ENCODE measurements at places on chromosomes 11 and 22. TPM values are rescaled to one million over a fixed set of nuclear protein-coding genes. Genes with fewer than 3 reads are reported as not detected.

DNA sequence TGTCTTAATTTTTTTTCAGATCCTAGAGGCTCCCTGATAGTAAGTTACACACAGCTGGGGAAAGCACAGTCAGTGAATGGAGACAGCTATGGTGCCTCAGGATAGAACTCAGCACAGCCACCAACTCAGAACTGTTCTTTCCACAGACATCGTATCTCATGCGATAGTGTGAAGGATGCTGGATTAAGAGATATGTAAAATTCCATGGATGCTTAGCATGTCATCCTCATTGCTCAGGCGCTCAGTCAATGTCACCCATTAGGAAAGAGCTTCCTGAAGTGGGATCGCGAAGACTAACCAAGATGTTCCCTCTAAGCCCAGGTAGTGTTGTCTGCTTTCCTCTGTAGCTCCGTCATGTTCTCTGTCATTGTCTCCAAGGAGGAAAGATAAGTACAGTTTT, 1000.4 kb downstream of the OPCML start:
- DNase-seq: no peak

GRCh38 chr11:4665424-4665823, 21.6 kb downstream of the OR51E1 start:
- DNase-seq: no peak

DNA sequence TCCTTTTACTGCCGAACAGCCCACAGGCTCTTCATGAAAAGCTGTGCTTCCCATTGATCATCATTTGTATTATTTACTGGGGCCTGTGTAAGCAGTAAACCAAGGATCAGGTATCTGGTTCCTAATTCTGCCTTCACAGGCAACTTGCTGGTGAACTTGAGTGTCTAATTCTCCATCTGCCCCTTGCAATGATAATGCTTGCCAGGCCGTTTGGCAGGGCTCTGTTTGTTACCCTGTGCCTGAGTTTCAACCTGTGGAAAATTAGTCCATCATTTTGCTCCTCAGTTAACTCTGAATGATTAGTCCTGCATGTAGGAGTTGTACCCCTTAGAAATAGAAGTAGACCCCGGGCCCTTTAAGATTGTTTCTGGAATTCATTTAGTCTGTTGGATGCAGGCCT, 298.4 kb upstream of the CADM1 start:
- DNase-seq: no peak

- no peak for DNase-seq
Measured at GRCh38 chr22:22946131-22946530, 58.5 kb downstream of the IGLL5 start.

DNA sequence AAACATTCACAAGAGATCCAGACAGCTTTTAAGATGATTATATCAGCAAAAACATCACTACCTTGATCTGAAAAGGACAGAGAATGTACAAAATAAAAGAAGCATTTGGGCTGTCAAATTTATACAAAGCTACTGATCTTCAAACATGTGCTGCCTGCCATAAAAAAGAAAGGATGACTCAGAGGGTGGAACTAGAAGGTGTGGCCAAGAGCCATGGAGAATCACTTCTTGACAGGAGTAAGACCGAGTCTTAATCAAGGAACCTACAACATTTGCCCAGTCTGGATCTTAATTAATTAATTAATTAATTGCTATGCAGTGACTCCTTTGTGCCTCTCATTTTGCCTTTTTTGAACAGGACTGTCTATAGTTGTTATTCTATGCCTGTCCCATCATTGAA, 33.2 kb downstream of the C11orf96 start:
- no peak for DNase-seq

- no peak for DNase-seq
Measured at GRCh38 chr11:99934008-99934407, 753.1 kb upstream of the ARHGAP42 start.

- peak; percentile 8 for DNase-seq
Measured at GRCh38 chr11:95512177-95512576, 277.4 kb downstream of the FAM76B start.

DNA sequence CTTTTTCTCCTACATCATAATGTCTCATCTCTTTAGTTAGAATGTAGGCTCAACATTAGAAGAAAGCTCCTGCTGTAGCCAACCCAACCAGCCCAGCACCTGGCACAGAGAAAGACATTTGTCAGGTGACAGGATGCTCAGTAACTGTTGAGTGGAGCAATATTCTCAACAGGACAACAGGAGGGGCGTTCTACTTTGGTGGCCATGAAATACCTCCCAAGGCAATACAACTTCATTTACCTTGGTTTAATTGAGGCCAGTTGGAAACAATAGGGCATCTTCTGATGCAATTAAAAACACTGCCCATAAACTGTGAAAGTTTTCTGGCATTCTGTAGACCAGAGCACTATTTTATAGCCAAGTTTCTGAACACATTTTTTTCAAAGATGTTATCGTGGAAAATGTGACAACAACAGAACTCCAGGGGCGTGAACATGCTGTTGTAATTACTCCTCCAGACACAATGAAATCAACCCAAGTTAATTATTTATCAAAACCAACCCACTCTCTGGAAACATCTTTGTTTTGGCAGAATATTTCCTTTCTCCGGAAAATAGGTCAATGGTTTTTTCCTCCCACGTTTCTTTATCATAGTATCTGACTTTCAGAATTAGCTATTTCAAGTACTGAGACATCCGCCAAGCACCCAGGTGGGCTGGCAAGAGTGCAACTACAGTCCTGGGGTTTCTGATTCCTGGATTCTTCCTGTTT, 538.1 kb downstream of the SOX6 start:
- DNase-seq: peak; percentile 41

- no peak for DNase-seq
Measured at GRCh38 chr22:49629586-49630447, 197.9 kb downstream of the BRD1 start.

- no peak for DNase-seq
Measured at GRCh38 chr22:20223421-20224255, 44.5 kb downstream of the RTN4R start.

SEPTIN3 gene
- 0.48 TPM for total RNA-seq

SLN gene
- not detected for total RNA-seq

KCTD14 gene
- total RNA-seq: 2.6 TPM

WNT7B gene
- not detected for total RNA-seq

C11orf42 gene
- total RNA-seq: not detected

DNA sequence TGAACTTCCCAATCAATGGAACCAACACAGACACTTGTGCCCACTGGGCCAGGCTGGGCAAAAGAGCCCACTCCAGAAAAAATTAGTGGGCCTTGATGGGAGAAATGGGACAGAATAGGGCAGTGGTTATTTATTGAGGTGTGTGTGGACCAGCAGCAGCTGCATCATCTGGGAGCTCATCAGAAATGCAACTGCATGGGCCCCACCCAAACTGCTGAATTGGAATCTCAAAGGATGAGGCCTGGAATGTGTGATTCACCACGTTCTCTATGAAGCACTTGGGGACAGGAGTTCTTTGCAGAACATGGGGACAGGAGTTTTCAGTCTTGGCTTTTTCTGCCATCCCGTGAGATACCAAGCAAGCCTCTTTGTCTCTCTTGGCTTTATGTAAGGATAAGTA, 255.6 kb upstream of the PLET1 start:
- no peak for DNase-seq

DNA sequence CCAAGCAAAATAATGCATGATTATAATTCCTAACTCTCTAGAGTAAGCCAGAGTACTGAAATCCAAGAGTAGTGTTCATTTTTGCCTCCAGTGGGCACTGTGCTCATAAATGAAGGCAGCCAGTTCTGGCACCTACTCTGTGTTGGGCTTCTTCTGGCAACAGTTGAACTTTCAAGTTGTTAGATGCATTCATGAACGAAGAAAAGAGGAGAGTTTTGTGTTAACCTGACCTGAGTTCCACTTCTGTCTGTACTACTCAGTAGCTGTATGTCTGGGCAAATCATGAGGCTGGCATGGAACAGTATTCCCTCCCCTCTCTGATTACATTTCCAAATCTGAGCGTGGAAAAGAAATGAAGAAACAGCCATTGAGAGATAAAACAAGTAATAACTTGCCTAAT, 20.3 kb upstream of the TENM4 start:
- no peak for DNase-seq

DNA sequence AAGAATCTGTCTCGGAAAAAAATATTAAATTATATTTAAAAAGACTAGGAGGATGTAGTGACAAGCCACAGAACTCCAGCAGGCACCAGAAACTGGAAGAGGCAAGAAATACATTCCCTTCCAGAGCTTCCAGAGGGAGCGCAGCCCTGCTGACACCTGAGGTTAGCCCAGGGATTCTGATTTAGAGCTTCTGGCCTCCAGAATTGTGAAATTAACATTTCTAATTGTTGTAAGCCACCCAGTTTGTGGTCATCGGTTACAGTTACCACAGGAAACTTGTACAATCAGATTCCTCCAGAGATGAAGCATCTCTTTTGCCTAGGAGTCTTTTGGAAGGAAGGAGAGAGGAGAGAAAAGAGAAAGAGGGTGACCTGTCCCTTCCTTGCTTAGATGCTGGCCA, 6.4 kb upstream of the UBASH3B start:
- DNase-seq: no peak

TSPAN4 gene
- 75.0 TPM for total RNA-seq

CSNK2A3 gene
- total RNA-seq: 0.68 TPM

DNA sequence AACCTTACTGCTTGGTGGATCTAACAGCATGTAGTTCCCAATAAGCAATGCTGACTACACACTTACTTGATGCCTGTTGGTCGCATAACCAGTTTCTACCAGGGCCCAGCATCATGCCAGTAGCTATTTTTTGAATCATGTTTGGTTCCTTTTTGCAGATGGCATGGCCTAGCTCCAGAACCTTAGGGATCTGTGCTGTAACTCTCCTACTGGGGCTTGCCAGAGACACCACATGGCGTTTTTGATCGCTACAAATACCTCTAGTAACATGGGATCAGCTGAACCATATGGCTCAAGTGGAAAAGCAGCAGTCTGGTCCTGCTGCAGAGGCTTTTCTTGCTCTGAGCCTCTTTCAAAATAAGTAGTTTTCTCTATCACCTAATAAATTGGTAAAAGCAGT, 654.6 kb upstream of the API5 start:
- no peak for DNase-seq

- no peak for DNase-seq
Measured at GRCh38 chr11:12276356-12276755, 101.0 kb upstream of the PARVA start.

LPXN gene
- total RNA-seq: 13.9 TPM

MS4A6A gene
- total RNA-seq: 54.3 TPM

DNA sequence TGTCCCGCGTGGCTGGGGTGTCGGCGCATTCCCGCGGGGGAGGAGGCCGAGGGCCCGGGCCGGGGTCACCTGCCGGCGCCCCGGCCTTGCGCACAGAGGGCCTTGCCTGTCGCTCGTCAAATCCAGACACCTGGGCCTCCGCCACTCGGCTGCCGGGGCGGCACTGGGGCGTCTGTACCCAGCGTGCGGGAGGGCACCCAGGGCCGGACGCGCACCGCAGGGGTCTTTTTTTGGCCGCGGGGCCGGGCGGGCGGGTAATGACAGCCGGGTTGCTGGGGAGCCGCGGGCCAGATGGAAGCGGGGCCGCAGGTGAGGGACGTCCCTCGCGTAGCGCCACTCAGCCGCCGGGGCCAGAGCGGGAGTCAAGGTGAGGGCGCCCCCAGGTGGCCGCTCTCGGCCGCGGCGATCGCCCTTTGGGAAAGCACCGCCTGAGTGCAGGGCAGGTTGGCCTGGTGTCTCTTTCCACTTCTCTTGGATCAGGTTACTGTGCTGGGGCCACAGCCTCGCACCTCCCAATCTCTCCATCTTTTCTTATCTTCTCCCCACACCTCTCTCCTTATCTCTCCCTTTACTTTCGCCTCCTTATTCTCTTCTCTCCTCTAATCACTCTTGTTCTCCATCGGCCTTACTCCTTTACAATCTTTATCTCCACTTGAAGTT, 3.5 kb downstream of the PHLDB1 start:
- DNase-seq: peak; percentile 90

DNA sequence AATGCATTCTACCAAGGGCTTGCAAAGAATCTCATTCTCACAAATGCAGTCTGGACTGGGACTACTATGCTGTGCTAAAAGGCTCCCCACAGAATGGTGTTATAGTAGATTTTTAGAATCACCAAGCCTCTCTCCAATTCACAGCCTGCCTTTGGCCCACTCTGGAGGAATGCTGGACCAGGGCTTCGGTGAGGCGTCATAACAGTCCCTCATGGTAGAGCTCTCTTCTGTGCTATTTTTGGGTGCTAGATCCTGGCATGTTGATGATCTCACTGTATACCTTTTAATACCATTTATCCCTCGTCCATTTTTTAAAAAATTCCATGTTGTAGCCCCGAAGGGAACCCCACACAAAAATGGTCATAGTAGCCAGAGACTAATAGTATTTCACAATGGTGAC, 17.6 kb downstream of the MAP6 start:
- DNase-seq: no peak

GRCh38 chr11:121426476-121427399, 25.4 kb upstream of the SORL1 start:
- DNase-seq: peak; percentile 56

FOSL1 gene
- not detected for total RNA-seq

INS gene
- total RNA-seq: not detected

DNA sequence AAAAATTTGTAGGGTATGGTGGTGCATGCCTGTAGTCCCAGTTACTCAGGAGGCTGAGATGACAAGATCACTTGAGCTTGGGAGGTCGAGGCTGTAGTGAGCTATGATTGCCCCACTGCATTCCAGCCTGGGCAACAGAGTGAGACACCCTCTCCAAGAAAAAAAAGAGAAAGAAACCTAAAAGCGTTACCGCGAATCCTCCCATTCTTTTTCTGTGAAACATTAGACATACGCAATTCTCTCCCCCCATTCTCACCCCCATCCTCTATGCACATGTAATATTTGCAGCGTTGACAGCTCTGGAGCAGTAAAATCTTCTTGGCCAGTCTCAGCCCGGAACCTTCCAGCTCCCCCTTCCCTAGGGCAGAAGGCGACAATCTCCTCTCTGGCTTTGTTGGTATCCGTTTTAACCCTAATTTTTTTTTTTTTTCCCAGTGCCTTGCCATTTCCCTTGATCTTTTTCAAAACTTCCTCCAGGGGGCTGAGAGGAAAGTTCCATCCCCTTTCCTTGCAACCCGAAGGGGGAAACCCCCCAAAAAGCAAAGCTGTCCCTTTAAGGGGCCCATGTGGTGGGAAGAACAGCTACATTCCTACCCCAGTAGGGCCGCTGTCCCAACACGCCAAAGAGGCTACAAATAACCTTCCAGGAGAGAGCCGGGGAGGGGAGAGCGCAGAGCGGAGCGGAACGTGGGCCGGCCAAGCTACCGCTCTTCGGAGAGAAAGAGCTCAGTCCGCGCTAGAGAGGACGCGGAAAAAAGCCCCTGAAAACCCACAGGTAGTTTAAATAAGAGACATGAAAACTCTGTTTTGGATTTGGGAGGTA, 1.9 kb downstream of the LRP4 start:
- peak; percentile 62 for DNase-seq

- DNase-seq: no peak
Measured at GRCh38 chr11:47551086-47551485, 1.8 kb downstream of the CELF1 start.

ELMOD1 gene
- not detected for total RNA-seq

MAJIN gene
- not detected for total RNA-seq

ELF5 gene
- not detected for total RNA-seq

P2RX3 gene
- not detected for total RNA-seq

DNA sequence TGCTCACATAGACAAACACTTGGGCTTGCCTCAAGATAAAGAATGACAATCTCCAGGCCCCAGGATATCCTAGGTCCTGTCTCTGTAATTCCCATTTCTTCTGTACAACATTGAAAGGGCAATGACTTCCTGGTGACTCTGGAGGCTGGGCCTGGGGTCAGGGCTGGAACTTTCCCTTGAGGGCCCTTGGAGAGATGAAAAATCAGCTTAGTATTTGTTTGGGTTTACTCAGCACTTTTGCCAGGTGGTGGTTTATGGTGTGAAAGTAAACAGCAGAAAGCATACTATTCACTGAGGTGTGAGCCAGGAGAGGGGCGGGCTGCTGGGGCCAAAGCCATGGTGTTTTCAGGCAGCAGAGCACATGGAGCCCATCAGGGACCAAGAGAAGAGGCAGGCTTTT, 214.7 kb upstream of the NARS2 start:
- peak; percentile 28 for DNase-seq

All from transverse colon (tissue), 4 donors.